ENCODE measurements at places on chromosomes 6 and 20. TPM values are rescaled to one million over a fixed set of nuclear protein-coding genes. Genes with fewer than 3 reads are reported as not detected.

Gene TASP1
- total RNA-seq = 5.7 TPM

Gene GTF2H4
- total RNA-seq = 25.3 TPM

Gene ATAT1
- total RNA-seq = 2.7 TPM

Gene MTFR2
- total RNA-seq = 1.0 TPM

Gene SLC13A3
- total RNA-seq = 2.5 TPM

Gene CAGE1
- 0.06 TPM for total RNA-seq

Gene MMP24
- 1.3 TPM for total RNA-seq

Gene PDE7B
- total RNA-seq = 10.3 TPM

Gene SIRPG
- 0.44 TPM for total RNA-seq

Gene AFDN
- total RNA-seq = 57.1 TPM

Gene ROS1
- not detected for total RNA-seq
